Cardiac septum (tissue), 1 donor: ENCODE measurements at places on chromosomes 4 and X. TPM values are rescaled to one million over a fixed set of nuclear protein-coding genes. Genes with fewer than 3 reads are reported as not detected.

DNA sequence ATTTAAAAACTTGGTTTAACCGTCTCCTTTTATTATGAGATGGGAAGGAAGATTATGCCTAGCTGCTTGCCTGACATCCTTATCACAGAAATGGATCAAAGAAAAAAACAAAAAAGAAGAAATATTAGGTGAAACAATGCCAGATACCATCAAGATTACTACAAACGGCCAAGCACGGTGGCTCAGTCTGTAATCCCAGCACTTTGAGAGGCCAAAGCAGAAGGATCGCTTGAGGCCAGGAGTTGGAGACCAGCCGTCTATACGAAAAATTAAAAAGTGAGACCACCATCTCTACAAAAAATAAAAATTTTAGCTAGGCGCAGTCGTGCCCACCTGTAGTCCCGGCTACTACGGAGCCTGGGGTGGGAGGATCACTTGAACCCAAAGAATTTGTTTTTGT, 2.3 kb downstream of the FRYL start:
- DNase-seq, result no peak

DNA sequence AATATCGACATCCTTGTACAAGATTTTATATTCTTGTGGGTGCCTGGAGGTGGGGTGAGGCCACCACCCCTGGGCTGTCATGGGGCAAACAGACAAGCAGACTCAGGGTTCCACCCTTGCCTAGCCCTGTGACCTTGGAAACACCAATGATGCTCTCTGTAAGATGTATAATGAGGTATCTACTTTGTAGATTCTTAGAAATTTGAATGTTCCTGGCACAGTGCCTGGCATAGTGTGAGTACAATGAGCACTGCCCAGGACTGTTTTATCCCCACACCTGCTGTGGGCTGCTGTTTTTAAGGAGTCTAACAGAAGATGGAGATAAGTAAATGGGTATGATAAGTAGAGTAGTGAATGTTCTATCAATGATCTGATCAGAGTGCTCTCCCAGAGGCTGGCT, 3.1 kb downstream of the ZNF518B start:
- DNase-seq, result no peak

DNA sequence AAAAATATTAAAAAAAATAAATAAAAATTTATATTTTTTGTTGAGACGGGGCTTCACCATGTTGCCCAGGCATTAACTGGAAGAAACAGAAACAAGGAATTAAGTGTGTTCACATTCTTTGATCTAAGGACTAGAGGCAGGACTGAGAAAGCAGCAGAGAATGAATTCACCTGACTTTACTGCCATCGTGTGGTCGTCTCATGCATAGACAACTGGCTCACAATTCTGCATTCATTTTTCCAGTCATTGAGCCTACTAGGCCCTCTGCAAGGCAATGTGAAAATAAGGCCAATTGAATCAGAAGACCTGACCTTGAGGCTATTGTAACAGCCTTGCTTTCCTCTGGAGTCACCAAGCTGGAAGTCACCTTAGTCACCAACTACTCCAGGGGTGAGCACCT, 37.4 kb downstream of the LHFPL1 start:
- DNase-seq, result no peak

- peak; percentile 84 for DNase-seq
These were observed 527 bp downstream of the NOA1 start for GRCh38 chr4:56976837-56977320.

Gene TRPC5OS
- total RNA-seq, result not detected
